ENCODE measurements at places on chromosomes 16 and 17.

- peaks cover 18% of the 10 kb centered on the region for H3K4me1 ChIP-seq
- peak within 1 kb of the TSS; percentile 86 for H3K4me3 ChIP-seq
- H3K27ac ChIP-seq, result peak within 1 kb of the TSS; percentile 83
- H3K27me3 ChIP-seq, result no peaks in the 10 kb centered on the region
Measured at GRCh38 chr16:53502331-53503269, at the start of gene AKTIP. Gene AKTIP (minus strand): TSS chr16:53503209. CDS start chr16:53500259, 2,950 bp downstream.

- DNase-seq, result no peak
- H3K27me3 ChIP-seq, result peaks cover 80% of the 10 kb centered on the region
- H3K36me3 ChIP-seq, result no peaks in the 10 kb centered on the region
- H3K4me3 ChIP-seq, result no peak overlapping the region
- peaks cover 20% of the 10 kb centered on the region for H3K4me1 ChIP-seq
Measured at GRCh38 chr16:75250809-75251279, 580 bp downstream of the BCAR1 start.

DNA sequence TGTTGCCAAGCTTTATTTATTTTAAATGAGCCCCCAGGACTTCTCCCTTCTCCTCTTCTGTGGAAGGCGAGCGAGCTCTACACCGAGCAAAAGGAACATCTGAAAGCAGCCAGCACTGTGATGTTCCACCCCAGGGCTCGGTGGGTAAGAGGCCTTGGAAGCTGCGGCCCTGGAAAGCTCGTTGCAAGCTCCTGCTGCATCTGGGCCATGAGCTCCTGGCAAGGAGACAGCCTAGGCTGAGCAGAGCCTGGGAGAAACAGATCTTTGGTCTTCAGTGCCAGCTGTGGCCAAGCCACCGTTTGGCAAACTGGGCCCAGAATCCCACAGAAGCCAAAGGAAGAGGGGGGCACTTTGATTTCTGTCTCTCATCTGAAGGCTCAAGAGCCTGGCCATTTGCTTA is 114.1 kb downstream of the ENGASE start:
- H3K36me3 ChIP-seq, result no peaks in the 10 kb centered on the region
- no peak for DNase-seq
- no peak overlapping the region for H3K4me3 ChIP-seq
- no peaks in the 10 kb centered on the region for H3K27me3 ChIP-seq
- H3K4me1 ChIP-seq, result no peaks in the 10 kb centered on the region

DNA sequence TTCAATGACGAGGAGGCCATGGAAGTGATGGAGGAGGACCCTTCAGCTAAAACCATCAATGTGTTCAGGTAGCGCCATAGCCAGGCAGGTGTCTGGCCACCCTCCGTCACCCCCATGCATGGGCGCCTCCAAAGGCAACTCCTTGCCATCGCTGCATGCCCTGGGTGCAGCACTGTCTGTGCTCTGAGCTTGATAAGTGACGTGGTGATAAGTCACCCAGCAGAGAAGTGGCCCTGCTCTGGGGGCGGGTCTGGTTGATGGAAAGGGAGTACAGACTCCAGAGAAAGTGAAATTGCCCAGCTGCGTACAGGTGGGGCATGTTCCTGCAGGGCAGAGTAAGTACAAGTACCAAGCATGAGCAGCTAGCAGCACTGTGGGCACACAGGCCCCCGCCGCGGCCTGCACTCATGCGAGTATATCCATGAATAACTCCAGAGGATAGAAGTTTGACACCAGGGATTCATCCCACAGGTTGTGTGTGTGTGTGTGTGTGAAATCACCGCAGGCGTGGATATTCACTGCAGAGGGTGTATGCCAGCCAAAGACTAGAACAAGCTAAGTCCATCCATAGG is 13.1 kb downstream of the DNAI2 start:
- H3K27ac ChIP-seq, result no peak overlapping the region
- no peak overlapping the region for H3K4me3 ChIP-seq
- H3K27me3 ChIP-seq, result peaks cover 4% of the 10 kb centered on the region
- no peak for DNase-seq

- H3K36me3 ChIP-seq, result no peaks in the 10 kb centered on the region
- no peak overlapping the region for H3K27ac ChIP-seq
- H3K27me3 ChIP-seq, result no peaks in the 10 kb centered on the region
Measured at GRCh38 chr16:60905811-60906210, 1130.4 kb downstream of the CDH8 start.

- H3K36me3 ChIP-seq, result no peaks in the 10 kb centered on the region
- H3K4me1 ChIP-seq, result no peaks in the 10 kb centered on the region
- H3K27me3 ChIP-seq, result no peaks in the 10 kb centered on the region
- H3K27ac ChIP-seq, result no peak overlapping the region
- H3K4me3 ChIP-seq, result no peak overlapping the region
Measured at GRCh38 chr16:87253536-87253935, 63.7 kb downstream of the C16orf95 start.

- no peak for DNase-seq
- peaks cover 3% of the 10 kb centered on the region for H3K4me1 ChIP-seq
- H3K36me3 ChIP-seq, result no peaks in the 10 kb centered on the region
- no peak overlapping the region for H3K4me3 ChIP-seq
- H3K27ac ChIP-seq, result no peak overlapping the region
- peaks cover 5% of the 10 kb centered on the region for H3K27me3 ChIP-seq
Measured at GRCh38 chr17:65131946-65132345, 5.2 kb upstream of the RGS9 start.

DNA sequence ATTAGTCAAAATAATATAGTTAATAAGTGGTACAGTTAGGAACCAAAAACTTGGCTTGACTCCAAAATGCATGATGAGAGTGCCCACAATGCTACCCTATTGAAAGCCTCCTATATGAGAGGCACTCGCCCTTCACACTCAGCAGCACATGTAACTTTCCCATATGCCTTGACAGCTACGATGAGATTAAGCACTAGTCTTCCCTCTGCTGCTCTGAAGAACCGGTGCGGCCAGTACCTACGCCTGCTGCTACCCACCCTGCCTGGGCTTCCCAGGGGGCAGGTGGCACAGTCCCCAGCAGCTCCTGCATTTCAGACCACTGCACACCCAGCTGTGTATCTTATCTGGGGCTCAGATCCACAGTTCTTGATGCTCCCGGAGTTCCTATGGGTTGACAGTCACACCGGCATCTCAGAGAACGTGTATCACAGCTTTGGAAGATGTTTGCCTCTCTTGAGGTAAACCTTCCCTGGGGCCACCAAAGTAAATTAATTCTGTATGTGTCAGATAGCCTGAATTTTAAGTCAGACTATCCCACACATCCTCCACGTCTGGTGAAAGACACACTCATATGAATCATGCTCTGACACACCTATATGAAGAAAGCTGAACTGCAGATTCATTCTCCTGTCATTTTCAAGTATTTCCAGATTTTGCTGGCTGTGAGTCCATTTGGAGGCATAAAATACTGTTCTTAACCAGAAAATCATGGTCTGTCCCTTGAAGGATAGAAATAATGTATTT is 77.8 kb downstream of the MYH10 start:
- H3K27me3 ChIP-seq, result no peaks in the 10 kb centered on the region
- H3K4me1 ChIP-seq, result no peaks in the 10 kb centered on the region
- H3K27ac ChIP-seq, result no peak overlapping the region

DNA sequence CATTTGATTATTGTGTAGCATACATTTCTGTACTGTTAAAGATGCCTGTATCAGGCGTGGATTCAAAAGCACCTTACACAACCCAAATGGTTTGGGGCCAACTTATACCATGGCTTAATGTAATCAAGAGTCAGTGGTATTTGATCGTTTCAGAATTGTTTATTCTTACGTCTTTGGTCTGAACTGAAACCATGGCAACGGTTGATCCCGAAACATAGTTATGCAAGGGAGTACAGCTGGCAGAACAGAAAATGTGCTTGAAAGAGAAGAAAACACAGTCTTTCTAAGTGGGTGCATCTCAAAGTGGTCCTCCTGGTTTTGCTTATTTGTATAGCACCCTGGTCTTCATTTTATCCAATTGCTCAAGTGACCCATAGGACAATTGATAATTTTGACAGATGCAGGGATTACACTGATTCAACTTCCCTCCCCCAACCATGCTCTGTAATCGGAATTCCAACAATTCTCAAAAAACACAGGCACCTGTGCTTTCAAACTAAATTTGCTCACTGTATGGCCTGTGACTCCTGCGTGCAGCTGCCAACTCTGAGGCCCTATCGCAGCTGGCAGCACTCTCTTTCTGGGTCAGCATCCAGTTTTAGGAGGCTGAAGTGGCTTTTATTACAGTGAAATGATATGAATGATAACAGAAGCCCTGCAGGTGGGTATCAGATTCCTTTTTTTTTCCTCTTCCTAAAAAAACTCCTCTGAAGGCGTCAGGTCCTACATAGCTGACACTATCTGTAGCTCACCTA is 77.0 kb upstream of the AXIN2 start:
- no peak overlapping the region for H3K4me3 ChIP-seq
- H3K27ac ChIP-seq, result no peak overlapping the region
- no peaks in the 10 kb centered on the region for H3K36me3 ChIP-seq
- H3K4me1 ChIP-seq, result no peaks in the 10 kb centered on the region

DNA sequence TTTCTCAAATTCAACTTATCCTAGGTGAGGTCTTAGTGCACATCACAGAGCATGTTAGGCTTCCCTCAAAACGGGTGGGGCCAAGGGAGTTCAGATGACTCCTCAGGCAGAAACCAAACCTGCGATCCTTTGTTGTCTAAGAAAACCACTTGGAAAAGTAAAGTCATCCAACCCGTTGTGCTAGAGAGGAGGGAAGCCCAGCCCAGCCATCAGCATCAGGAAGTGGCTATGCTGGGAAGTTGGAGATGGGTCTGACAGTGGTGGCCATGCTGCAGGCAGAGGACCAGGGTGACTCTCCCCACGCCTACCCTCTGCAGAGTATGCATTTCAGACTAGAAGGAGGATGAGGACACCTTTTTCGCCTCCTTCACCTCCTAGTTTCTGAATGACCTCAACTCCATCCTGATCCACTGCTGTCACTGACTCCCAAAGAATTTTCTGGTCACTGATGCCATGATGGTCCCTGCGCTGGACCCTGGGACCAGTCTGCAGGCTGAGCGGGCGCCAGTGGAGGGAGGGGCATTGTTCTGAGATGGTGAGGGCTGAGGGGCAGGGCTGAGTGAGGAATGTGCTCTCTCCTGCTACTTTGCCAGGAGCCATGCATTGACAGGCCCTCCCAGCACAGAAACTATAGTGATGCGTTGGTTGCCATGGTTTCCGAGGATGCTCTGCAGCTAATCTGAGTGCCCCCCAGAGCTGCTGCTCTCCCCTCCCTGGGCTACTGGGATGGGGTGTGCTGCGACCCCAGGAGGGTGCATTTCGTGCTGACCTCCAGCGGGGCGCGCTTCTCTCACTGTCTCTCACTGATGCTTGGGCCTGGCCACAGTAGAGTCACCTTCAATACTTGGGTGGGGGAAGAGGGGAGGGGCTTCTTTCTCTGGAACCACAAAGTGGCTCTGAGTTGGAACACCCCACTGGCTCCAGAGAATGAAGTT is 20.4 kb downstream of the ALOX12B start:
- H3K4me3 ChIP-seq, result no peak overlapping the region
- H3K27ac ChIP-seq, result no peak overlapping the region
- peaks cover 41% of the 10 kb centered on the region for H3K27me3 ChIP-seq
- peaks cover under 1% of the 10 kb centered on the region for H3K4me1 ChIP-seq

DNA sequence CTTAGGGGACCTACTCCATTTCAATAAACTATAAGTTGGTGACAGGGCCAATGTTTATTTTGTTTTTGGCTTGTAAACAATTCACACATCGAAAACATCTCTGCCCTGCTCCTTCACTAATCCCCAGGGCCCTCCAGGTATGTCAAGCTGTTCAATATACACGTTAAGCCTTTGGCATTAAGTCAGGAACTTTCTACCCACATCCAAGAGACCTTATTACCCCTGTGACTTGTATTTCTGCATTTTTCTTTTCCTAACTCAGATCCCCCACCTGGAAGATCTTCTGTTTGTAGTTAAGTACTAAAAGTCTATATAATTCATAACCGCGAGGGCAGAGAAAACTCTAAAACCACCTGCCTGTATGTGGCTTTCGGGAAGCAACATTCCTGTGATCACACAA is 106.8 kb upstream of the AXIN2 start:
- no peak overlapping the region for H3K27ac ChIP-seq
- DNase-seq, result no peak
- H3K36me3 ChIP-seq, result no peaks in the 10 kb centered on the region
- H3K4me3 ChIP-seq, result no peak overlapping the region

DNA sequence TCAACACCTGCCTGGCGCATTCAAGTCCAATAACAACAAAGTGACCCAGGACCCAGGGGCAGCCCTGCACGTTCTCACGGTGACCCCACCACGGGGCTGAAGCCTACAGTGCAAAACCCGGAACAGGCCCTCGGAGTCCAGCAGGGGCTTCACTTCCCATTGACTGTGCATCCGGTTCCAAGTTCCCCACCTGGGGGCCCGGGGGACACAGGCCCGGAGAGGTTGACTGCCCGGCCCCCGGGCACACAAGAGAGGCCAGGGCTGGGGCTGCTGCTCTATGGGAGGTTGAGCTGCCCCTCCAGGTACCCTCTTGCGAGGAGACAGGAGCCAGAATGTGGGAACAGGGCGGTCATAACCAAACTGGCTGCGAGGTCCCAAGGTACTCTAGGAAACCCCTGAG is 31.3 kb downstream of the ENGASE start:
- H3K4me3 ChIP-seq, result no peak overlapping the region
- H3K27ac ChIP-seq, result no peak overlapping the region
- no peak for DNase-seq
- H3K36me3 ChIP-seq, result no peaks in the 10 kb centered on the region

GRCh38 chr16:30350134-30350871 is 4.8 kb downstream of the CD2BP2 start:
- H3K27me3 ChIP-seq, result no peaks in the 10 kb centered on the region
- peak overlapping the region; percentile 72 for H3K27ac ChIP-seq
- peak; percentile 41 for DNase-seq
- H3K36me3 ChIP-seq, result no peaks in the 10 kb centered on the region
- H3K4me3 ChIP-seq, result no peak overlapping the region
- H3K4me1 ChIP-seq, result peaks cover 47% of the 10 kb centered on the region

DNA sequence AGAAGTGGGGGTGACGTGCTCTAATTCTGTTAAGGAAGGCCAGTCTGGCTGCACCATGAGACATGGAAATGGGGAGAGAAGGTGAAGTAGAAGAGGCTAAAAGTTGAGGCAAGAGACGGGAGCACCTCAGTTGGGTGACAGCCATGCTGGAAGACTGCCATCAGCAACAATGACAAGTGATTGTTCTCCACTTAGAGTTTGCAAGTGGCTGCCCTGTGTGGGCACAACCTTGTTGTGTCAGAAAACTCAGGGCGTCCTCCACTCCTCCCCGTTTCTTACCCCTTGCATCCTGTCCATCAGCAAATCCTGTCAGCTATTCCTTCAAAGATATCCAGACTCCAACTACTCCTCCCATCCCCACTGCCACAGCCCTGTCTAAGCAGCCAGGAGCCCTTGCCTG is 17.6 kb downstream of the CES1 start:
- no peaks in the 10 kb centered on the region for H3K27me3 ChIP-seq
- no peak overlapping the region for H3K4me3 ChIP-seq
- H3K36me3 ChIP-seq, result no peaks in the 10 kb centered on the region
- H3K4me1 ChIP-seq, result no peaks in the 10 kb centered on the region
- DNase-seq, result no peak

DNA sequence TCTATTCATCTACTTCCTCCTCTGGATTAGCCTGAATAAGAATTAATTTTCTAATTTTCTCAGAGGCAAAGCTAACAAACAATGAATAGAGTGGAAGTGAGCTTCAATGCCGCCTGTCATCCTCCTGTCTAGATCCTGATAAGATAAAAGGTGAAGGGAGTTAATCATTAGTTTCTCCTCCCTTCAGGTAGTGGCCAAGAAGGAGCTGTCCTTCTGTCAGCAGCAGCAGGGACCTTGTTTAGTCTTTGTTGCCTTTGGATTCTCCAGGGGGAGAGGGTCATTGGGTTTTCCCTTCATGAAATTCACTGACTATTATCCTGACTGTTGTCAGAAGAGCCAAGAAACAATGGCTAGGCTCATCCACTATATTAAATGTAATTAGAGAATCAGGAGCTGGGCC is 420.2 kb upstream of the GOT2 start:
- H3K36me3 ChIP-seq, result no peaks in the 10 kb centered on the region
- no peaks in the 10 kb centered on the region for H3K27me3 ChIP-seq
- H3K27ac ChIP-seq, result no peak overlapping the region

Measured in B cell (primary cell).